ENCODE measurements at places on chromosomes 12 and 14. TPM values are rescaled to one million over a fixed set of nuclear protein-coding genes. Genes with fewer than 3 reads are reported as not detected.

DNA sequence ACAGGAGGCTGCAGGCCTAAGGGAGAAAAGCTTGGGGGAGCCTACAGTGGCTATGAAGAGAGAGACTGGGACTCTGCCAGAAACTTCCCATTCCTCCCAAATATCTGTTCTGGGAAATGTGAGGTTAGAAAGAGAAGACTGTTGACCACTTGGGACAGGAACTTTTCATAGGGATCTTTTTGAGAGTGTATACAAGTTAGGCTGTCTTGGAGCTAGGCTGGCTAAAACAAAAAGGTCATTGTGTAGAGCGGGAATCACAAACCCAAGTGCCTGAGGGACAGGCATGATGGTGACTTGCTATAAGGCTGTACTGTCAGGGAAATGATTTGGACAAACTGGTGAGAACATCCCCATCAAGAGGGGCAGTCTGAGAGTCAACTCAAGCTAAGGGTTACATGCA is 175.1 kb downstream of the GRIP1 start:
- no peaks in the 10 kb centered on the region for H3K36me3 ChIP-seq
- H3K27me3 ChIP-seq, result no peaks in the 10 kb centered on the region
- no peak overlapping the region for H3K4me3 ChIP-seq
- DNase-seq, result no peak
- H3K27ac ChIP-seq, result no peak overlapping the region

- peaks cover 17% of the 10 kb centered on the region for H3K27me3 ChIP-seq
- no peaks in the 10 kb centered on the region for H3K36me3 ChIP-seq
- no peaks in the 10 kb centered on the region for H3K4me1 ChIP-seq
- no peak overlapping the region for H3K4me3 ChIP-seq
- no peak for DNase-seq
Observed at GRCh38 chr12:103877288-103877687, 36.3 kb upstream of the NT5DC3 start.

GRCh38 chr12:119644930-119645329 is 23.0 kb upstream of the PRKAB1 start:
- H3K36me3 ChIP-seq, result no peaks in the 10 kb centered on the region
- no peak for DNase-seq
- peaks cover 7% of the 10 kb centered on the region for H3K27me3 ChIP-seq
- no peak overlapping the region for H3K4me3 ChIP-seq
- H3K27ac ChIP-seq, result no peak overlapping the region

GRCh38 chr14:59455411-59455810 is 9.8 kb downstream of the GPR135 start:
- H3K4me3 ChIP-seq, result no peak overlapping the region
- H3K4me1 ChIP-seq, result no peaks in the 10 kb centered on the region
- H3K36me3 ChIP-seq, result peaks cover 17% of the 10 kb centered on the region
- H3K27me3 ChIP-seq, result no peaks in the 10 kb centered on the region
- DNase-seq, result no peak

The ABCC9 gene
- 0.16 TPM for total RNA-seq

The SDR9C7 gene
- total RNA-seq, result not detected

DNA sequence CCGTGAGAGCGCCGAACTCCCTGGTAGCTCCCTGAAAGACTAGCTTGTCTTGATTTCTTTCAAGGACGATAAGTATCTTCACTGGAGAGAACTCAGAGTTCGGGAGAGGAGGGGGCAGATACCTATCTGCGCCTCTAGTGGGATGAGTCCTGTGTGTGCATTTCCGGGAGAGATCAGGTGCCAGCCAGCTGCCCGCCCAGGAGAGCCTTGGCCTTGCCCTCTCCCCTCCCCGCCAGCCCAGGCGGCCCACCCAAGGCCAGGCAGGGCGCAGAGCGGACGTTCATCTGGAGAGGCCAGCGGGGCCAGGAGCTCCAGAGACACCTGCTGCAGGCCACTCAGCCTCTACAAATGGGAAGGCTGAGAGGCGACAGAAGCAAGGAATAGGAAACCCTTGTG is 1.0 kb downstream of the CD9 start:
- no peak for DNase-seq
- peak overlapping the region; percentile 62 for H3K4me3 ChIP-seq
- peaks cover 73% of the 10 kb centered on the region for H3K27me3 ChIP-seq
- H3K4me1 ChIP-seq, result peaks cover 27% of the 10 kb centered on the region
- H3K27ac ChIP-seq, result no peak overlapping the region
- H3K36me3 ChIP-seq, result no peaks in the 10 kb centered on the region

GRCh38 chr12:96447256-96447655 is 42.1 kb upstream of the CFAP54 start:
- H3K4me1 ChIP-seq, result peaks cover 3% of the 10 kb centered on the region
- H3K4me3 ChIP-seq, result no peak overlapping the region
- H3K27ac ChIP-seq, result no peak overlapping the region
- no peaks in the 10 kb centered on the region for H3K27me3 ChIP-seq
- H3K36me3 ChIP-seq, result no peaks in the 10 kb centered on the region
- DNase-seq, result no peak

- H3K27ac ChIP-seq, result no peak overlapping the region
- H3K27me3 ChIP-seq, result no peaks in the 10 kb centered on the region
- H3K4me1 ChIP-seq, result no peaks in the 10 kb centered on the region
- no peak for DNase-seq
- H3K4me3 ChIP-seq, result no peak overlapping the region
- no peaks in the 10 kb centered on the region for H3K36me3 ChIP-seq
Observed at GRCh38 chr12:118541934-118542333, 165.6 kb downstream of the SUDS3 start.

The TROAP gene
- 44.7 TPM for total RNA-seq

DNA sequence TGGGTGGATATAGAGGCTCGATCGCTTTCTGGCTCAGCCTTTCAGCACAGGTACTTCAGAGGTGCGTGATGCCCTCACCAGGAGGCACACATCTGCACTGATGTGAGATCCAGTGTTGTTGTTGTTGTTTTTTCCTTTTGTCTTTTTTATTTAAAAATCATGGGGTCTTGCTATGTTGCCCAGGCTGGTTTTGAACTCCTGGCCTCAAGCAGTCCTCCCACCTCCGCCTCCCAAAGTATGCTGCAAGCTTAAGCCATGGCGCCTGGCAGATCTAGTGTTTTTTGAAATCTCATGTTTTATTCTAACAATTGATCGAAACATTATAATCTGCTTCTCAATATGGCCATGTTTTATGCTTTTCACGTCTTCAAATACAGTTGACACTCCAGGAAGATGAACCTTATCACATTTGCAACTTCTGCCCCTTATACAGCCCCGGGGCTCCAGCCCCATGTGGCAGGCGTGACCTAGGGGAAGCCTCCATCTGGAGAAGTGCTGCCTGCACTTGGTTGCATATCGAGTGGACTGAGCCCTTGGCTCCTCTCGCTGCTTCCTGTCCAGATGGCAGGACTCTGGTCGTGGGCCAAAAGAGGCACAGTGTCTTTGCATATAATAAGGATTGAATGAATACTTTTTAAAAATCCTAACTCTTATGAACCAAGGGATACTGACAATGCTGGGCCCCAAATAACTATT is 71.7 kb downstream of the TRAF3 start:
- H3K36me3 ChIP-seq, result peaks cover 3% of the 10 kb centered on the region
- peaks cover 5% of the 10 kb centered on the region for H3K4me1 ChIP-seq
- DNase-seq, result no peak
- H3K27ac ChIP-seq, result peak overlapping the region; percentile 92
- no peaks in the 10 kb centered on the region for H3K27me3 ChIP-seq

DNA sequence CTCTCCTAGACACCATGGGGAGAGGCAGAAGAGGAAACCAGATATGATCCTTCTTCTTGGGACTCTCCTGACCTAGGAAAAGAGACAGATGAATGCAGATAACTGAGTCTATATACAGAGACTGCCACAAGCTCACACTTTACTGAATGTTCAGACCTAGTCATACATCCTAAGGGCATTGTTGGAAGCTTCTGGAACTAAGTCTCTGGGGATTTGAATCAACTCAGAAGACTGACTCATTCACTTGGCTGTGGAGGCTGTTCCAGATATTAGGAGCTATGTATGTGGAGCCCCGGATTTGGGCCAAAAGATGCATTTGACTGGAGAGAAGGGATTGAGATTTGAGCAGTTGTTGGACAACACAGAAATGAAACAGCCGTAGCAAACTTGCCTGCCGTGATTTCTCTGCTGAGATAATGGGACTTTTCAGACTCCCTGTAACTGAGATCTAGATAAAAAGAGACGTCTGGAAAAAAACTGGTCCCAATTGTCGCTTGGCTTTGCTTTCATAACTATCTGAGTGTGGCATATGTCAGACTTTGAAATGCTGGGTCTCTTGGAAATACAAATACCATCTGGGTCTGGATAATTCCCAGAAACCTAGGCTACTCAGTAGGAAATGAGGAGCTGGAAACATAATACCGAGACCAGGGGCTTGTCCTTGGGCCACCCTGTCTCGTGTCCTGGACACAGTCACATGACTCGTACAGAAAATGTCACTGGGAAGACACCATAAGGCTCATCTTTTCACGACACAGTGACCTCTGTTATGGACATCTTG is 396.8 kb downstream of the NUAK1 start:
- no peaks in the 10 kb centered on the region for H3K36me3 ChIP-seq
- no peak overlapping the region for H3K4me3 ChIP-seq
- H3K27ac ChIP-seq, result no peak overlapping the region
- H3K4me1 ChIP-seq, result peaks cover 15% of the 10 kb centered on the region
- H3K27me3 ChIP-seq, result peaks cover 3% of the 10 kb centered on the region

DNA sequence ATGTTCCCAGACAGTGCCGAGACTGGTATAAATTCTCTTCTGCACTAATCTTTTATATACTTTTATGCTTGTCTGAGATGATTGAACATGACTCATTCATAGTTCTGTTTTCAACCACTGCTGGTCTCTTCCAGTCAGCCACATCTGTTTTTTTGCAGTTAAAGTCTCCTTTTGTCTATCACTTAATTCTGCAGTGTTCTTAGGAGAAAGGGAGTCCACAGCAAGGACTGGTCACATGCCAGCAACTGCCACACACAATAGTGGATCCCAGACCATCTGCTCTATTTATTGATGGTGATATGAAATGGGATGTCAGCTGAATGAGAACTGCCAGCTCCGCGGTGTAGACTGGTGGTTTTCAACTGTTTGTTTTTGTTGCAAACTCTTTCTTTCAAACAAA is 379.8 kb downstream of the MED13L start:
- DNase-seq, result no peak
- H3K4me1 ChIP-seq, result no peaks in the 10 kb centered on the region
- H3K4me3 ChIP-seq, result no peak overlapping the region
- no peak overlapping the region for H3K27ac ChIP-seq
- no peaks in the 10 kb centered on the region for H3K27me3 ChIP-seq
- no peaks in the 10 kb centered on the region for H3K36me3 ChIP-seq

DNA sequence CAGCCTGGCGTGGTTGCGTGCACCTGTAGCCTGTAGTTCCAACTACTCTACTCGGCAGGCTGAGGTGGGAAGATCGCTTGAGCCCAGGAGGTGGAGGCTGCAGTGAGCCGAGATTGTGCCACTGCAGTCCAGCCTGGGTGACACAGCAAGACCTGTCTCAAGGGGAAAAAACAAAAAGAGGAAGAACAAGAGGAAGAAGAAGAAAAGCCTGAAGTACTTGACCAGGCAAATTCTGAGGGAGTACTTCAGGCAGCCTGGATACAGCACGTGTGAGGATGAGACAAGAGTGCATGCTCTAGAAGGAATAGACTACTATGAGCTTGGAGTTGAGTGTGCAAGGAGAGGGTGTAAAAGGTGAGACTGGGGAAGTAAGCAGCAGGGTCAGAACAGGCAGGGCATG is 1.8 kb downstream of the GDF3 start:
- DNase-seq, result no peak
- H3K36me3 ChIP-seq, result no peaks in the 10 kb centered on the region
- H3K4me1 ChIP-seq, result peaks cover 7% of the 10 kb centered on the region
- H3K4me3 ChIP-seq, result no peak overlapping the region

The KLHL28 gene
- total RNA-seq, result 19.5 TPM

GRCh38 chr12:98752726-98753125 is 107.6 kb downstream of the APAF1 start:
- H3K4me3 ChIP-seq, result no peak overlapping the region
- H3K27ac ChIP-seq, result no peak overlapping the region
- peaks cover 1% of the 10 kb centered on the region for H3K4me1 ChIP-seq

The ERP27 gene
- total RNA-seq, result 22.8 TPM

DNA sequence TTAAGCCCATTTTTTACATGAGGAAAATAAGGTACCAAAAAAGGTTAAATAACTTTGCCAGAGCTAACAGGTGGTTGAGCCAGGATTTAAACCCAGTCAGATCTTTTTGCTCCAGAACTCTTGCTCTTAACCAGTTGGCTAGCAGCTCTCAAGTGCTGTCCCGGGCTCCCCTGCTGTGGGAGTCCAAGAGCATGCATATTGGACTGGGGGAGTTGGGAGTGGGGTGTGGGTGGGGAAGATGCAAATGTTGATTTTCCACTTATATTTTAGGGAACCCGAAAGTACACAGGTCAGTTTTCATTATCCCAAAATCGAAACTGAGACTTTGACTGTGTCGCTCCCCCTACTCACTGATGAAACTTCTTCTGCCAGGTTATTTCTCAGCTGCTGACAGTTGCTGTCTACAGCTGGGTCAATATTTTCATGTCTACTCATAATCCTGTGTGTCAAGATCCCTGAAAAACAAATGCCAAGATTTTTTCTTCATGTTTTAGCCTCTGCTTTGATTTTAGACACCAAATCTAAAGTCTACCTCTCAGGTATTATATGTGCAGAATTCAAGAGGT is 172.3 kb upstream of the TMPO start:
- H3K27ac ChIP-seq, result no peak overlapping the region
- no peak for DNase-seq
- H3K27me3 ChIP-seq, result no peaks in the 10 kb centered on the region
- peaks cover 4% of the 10 kb centered on the region for H3K4me1 ChIP-seq
- H3K36me3 ChIP-seq, result no peaks in the 10 kb centered on the region
- H3K4me3 ChIP-seq, result no peak overlapping the region

DNA sequence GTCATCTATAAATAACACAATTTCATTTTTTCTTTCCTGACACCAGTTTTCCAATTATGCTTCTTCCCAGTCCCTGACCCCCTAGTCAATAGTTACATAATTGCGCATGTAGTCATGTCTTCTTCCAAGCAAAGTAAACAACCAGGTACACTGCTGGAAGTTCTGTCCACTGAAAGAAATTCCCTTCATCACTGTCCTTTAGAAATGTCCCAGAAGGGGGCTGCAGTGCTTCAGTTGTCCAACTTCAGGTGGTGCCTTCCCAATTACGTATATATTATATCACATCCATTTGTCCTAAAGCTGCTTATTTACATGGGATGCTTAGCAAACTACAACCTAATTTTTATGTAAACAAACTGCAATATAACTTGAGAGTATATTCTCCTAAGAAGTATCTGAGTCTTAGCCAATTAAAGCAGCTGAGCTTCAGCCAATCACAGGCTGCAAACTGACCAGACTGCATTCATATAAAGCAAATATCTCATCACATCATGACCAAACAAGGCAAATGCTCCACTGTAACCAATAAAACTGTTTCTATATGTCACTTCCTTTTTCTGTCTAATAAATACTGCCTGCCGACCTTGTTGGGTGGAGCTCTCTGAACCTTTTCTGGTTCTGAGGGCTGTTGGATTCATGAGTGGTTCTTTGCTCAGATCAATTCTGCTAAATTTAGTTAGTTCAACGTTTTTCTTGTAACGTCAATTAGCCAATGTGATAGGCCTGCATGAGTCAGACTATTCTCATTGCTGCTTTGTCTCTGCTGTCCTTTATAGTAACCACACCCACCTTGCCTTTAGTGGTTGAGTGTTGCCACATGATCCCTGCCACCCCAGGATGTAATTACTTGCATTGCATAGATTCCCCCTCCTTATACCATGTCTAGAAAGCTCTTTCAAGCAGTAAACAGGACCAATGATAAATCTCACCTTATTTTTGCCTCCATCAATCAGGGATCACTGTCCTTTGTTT is 239.3 kb downstream of the ALG10B start:
- no peak overlapping the region for H3K27ac ChIP-seq
- H3K4me1 ChIP-seq, result no peaks in the 10 kb centered on the region
- H3K4me3 ChIP-seq, result no peak overlapping the region

The CHGA gene
- 1,495 TPM for total RNA-seq

- no peaks in the 10 kb centered on the region for H3K27me3 ChIP-seq
- DNase-seq, result no peak
- no peak overlapping the region for H3K4me3 ChIP-seq
- H3K4me1 ChIP-seq, result peaks cover 3% of the 10 kb centered on the region
- H3K27ac ChIP-seq, result no peak overlapping the region
- no peaks in the 10 kb centered on the region for H3K36me3 ChIP-seq
Observed at GRCh38 chr12:96719660-96720362, 187.2 kb upstream of the NEDD1 start.

Data from progenitor cell of endocrine pancreas (in vitro differentiated cells).